HS-5 (cell line): ENCODE measurements at places on chromosomes 1 and 21.

DNA sequence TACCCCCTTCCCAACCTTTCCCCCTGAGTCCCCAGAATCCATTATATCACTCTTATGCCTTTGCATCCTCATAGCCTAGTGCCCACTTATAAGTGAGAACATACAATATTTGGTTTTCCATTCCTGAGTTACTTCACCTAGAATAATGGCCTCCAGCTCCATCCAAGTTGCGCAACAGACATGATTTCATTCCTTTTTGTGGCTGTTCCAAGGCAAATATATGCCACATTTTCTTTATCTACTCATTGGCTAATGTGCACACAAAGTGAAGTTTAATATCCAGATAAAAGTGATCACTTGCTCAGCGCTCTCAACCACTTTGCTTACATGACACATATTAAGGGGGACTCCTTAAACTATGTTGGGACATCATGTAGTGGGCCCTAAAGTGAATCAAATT lies 72.4 kb upstream of the TIAM1 start:
- DNase-seq: no peak

- no peak for DNase-seq
These were observed 51.0 kb upstream of the F3 start for GRCh38 chr1:94592571-94592920.

DNA sequence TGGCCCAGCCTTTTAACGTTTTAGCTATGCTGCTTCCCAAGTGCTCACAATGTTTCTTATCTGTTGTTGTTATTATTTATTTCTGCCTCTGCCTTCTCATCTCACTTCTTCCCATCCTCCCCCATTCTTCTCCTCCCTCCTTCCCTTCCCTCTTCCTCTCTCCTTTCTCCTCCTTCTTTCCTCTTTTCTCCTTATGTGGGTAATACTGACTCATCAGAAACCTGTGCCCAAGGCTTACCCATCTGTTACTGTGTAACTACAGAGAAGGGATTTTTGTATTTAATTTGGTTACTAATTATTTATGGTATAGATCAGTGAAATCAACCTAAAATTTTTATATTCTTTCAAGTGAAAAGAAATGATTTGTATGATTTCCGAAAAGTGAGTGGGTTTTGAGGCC lies 120.3 kb downstream of the KCNK2 start:
- no peak for DNase-seq

GRCh38 chr1:230797376-230797920 lies 50.3 kb downstream of the CAPN9 start:
- DNase-seq: no peak

- DNase-seq: no peak
These were observed 3.6 kb downstream of the B3GALT5 start for GRCh38 chr21:39616211-39616772.

GRCh38 chr1:224736619-224737352 lies 120.7 kb downstream of the CNIH3 start:
- no peak for DNase-seq

DNA sequence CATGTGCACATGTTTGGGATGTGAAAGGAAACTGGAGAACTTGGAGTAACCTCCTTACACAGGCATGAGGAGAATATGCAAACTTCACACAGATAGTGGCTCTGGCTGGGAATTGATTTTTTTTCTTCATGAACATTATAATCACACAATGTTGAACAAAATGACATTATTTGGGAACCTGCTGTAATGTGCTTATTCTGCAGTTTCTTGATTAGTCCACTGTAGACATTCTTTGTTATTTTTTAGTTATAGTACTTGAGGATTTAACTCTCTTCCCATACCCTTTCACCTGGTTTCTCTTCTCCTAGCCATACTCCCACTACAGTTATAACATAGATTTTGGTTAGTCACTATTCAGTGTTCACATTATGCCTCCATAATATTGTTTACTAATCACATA lies 68.3 kb downstream of the ATG4C start:
- DNase-seq: no peak

GRCh38 chr1:246462986-246463385 lies 44.1 kb downstream of the SMYD3 start:
- no peak for DNase-seq

- DNase-seq: no peak
These were observed 53.6 kb upstream of the EFHD2 start for GRCh38 chr1:15355968-15356625.

DNA sequence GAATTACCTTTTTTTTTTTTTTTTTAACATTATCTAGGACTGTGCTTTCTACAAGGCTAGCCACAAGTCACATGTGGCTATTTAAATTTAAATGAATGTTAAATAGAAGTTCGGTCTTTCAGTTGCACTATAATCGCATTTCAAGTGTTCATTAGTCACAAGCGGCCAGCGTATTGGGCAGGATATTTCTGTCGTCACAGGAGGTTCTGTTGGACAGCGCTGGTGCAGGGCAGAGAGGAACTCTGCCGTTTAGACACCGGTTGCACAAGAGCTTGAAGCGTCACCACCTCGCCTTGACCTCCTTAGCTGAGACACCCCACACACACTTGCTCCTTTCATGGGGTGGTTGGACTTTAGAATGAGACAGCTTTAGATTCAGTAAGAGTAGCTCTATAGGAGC lies 64.1 kb downstream of the BACE2 start:
- DNase-seq: no peak

DNA sequence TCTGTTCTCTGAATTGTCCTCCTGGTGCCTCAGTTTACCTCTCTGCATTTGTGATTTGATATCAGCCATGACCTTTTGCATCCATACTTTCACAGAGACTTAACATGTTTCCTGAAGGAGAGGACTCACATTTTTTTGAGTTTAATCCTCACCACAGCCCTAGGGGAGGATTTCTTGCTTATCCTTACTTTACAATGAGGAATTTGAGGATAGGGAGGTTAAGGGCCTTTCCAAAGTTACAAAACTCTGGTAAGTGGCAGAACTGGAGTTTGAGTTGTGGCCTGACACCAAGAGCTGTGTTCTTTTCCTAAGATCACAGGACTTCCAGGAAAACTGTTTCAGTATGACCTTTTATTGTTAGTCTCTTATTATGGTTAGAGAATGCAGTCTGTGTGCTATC lies 34.2 kb downstream of the TNFRSF8 start:
- no peak for DNase-seq

DNA sequence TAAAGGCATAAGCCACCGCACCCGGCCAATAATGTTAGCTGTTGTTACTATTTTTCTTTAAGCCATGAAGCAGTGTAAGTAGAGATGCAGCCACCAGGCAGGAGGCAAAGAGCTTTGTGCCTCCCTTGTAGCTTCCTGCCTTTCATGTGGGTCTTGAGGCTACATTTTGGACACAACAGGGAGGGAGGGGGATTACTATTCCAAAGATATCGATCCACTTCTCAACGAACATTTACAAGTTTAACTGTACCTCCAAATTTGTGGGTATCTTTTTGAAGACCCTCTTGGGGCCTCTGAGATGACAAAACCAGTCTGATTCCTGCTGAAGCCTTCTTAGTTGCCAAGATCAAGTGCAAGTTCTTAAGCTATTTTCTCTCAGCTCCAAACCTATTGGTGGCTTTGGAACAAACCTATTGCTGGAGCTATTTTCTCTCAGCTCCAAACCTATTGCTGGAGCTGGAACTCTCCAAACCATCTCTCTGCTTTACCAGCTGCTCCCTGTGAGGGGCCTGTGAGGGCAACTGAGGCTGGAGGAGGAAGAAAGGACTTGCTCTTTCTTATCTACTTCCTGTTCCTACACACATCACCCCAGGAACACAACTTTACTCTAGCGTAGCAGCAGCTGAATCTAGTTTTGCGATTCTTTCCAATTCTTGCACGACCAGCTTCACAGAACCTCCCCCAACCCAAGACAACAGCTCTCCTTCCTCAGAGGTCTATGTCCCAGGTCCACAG lies 16.1 kb upstream of the RCAN3 start:
- no peak for DNase-seq

GRCh38 chr1:198564716-198565115 lies 24.2 kb upstream of the ATP6V1G3 start:
- DNase-seq: no peak

DNA sequence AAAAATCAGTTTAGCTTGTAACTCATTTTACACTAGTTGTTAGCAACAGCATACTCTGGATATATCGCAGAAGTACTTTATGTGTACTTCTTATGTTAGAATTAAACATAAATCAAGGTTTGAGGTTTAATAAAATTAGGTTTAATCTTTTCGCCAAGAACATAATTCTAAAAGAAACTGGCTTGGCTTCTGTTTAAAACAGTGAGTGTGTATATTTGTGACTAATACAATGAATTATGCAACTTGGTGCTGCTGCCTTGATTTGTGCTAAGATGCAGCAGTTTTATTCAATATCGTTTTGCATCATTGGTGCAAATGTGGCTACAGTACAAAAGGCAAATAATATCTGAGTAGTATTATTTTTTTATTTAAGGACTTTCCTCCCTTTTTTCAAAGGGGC lies 44.8 kb downstream of the USP25 start:
- no peak for DNase-seq

DNA sequence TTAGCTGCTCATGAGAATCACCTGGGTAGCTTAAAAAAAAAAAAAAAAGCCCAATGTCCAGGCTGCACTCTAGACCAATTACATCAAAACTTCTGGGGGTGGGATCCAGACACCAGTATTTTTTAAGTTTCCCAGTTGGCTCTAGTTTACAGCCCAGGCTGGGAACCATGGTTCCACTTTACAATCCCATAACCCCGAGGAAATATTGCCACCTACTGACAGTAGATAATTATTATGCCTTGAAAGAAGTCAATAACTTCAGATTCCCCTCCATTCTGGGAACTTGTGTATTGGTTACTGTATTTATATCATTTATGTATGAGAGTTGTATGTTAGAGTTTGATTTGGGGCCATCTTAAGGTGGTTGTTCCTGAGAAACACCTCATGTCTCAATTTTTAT lies 100.2 kb downstream of the SPATA46 start:
- peak; percentile 28 for DNase-seq

DNA sequence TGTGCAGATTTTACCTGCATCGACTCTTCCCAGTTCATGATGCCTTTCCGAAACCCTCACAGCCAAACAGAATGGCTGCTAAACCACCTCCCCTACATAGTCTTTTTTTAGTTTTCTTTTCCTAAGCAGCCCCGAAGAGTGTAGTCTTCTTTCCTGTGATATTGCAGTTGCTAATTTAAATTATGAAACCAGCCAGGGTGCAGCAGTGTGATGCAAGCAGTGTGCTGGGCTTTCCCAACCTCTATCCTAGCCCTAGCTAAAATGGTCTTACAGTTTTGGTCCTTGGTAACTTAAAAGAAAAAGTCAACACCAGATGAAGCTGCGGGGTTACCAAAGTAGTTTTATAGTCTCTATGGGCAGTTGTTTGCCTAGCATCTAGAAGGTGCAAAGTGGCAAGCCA lies 82.0 kb upstream of the GCLM start:
- DNase-seq: no peak

GRCh38 chr1:33470495-33471012 lies 1.9 kb upstream of the ZSCAN20 start:
- peak; percentile 71 for DNase-seq

- no peak for DNase-seq
These were observed 105.7 kb upstream of the VAV3 start for GRCh38 chr1:108070662-108071061.

DNA sequence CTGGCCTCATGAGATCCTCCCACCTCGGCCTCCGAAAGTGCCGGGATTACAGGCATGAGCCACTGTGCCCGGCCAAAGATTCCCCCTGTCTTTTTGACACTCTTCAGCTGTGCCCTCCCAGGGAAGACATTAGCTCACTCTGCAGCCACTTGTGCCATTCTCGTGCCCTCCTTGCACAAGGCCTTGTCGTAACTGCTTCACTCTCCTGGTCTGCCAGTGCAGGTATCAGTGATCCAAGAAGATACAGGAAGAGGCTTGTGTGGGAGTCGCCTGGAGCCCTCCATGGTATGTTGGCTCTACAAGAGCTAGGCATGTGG lies 22.0 kb upstream of the WDR26 start:
- no peak for DNase-seq

- DNase-seq: no peak
These were observed 2.3 kb downstream of the TTLL7 start for GRCh38 chr1:83996621-83997020.

DNA sequence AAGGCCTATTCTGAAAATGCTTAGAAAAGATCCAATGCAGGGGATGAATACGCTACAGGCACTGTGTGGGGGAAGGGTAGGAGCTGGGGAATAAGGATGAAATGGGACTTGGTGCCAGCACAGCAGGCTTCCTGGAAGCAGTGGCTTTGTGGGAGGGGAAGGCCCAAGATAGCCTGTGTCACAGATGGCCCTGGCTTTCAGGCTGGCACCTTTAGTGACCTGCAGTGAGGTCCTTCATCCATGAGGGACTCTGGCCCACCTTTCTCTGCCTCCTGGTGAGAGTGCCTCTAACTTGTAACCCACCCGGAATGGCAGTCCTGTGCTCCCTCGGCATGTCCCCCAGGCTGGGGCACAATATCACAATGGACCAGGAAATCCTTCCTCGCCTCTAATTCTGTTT lies 919 bp downstream of the CHI3L1 start:
- DNase-seq: no peak

DNA sequence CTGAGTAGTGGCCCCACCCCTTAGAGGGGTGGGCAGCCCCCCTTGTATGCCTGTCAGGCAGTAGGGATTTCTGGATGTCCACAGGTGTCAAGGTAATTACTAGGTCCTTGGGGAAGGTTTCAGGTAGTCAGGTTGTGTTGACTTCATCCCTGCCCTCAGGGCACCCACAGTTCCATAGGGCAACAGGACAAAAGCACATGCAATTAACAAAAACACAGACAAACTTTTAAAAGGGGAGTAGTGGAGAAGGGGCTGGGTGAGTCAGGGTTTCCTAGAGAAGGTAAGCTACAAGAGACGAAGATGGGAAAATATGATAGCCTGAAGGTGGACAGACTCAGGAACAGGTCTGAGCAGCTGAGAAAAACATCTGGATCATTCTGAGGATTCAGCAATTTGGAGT lies 14.1 kb downstream of the KRTCAP2 start:
- no peak for DNase-seq

- no peak for DNase-seq
These were observed 122.8 kb downstream of the SDCCAG8 start for GRCh38 chr1:243378669-243379068.

- peak; percentile 49 for DNase-seq
These were observed 10.1 kb downstream of the DIPK1A start for GRCh38 chr1:92951141-92951582.

- DNase-seq: no peak
These were observed 42.9 kb downstream of the COL18A1 start for GRCh38 chr21:45447821-45448220.

- no peak for DNase-seq
These were observed 626 bp upstream of the HLCS start for GRCh38 chr21:36966821-36967768.

GRCh38 chr1:157359314-157360022 lies 192.8 kb downstream of the FCRL5 start:
- no peak for DNase-seq

DNA sequence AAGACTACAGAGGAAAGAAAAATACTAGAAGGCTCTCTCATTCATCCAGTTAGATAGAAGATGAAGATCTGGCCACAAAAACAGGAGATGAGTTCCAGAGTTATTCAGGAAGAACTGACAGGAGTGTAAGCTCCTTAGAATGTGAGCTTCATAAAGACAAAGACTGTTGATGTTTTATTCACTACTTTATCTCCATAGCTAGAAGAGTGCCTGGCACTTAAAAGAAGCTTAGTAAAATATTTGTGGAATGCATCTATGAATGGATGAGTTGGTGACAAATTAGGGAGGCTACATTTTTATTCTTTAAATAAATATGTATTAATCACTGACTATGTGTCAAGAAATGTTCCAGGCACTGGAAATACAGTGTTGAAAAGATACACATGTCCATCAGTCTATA lies 13.8 kb downstream of the CLDN17 start:
- no peak for DNase-seq
